ENCODE measurements at places on chromosomes 6 and 20.

DNA sequence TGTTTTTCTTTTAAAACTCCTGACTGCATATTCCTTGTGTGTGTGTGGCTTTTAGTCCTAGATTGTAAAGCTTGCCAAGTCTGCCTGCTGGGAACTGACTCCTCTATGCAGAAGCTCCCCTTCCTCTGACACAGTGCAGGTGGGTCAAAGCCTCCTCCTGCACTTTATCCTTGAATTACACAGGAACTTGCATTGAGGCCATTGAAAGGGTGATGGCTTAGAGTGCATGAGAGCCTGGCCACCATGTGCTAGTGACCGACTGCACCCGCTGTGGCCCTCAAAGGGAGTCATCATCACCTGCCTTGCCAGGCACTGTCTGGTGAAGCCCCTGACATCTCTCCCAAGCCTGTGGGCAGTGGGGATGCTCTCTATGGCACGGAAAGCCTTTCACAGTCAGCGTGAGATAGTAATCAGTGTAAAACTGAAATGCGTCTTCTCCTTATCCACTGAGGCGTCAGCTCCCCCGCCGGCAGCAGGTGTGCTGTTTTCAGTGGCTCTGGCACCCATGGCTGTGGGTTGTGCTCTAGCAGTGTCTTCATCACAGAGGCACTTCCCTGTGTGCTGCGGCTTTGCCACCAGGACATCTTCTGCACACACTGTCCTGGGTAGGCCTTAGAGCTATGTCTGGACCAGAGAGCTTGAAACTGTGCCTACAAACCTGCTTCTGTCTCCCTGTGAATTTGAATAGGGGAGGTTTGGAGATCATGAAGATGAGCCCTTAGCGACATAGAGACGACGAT lies 87.9 kb downstream of the THBS2 start:
- no peak for DNase-seq

- DNase-seq: no peak
Measured at GRCh38 chr6:111996144-111996865, 57.6 kb upstream of the CCN6 start.

DNA sequence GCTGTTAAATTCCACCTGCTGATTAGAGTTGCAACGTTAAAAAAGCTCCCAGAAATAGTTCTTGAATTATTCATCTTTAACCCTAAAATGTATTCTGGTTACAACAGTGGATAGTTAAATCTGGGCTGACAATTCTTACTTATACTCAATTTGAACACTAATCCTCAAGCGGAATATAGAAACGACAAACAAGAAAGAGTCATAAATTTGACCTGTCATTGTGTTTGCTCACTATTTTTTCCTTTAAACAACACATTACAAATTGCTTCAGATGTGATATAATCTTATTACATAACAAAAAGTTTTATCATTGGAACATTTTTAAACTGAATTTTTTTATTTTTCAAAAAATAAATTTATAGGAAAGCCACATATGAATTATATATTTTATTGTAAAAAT lies 104.5 kb upstream of the RNF217 start:
- no peak for DNase-seq

- DNase-seq: peak; percentile 27
Measured at GRCh38 chr6:35415065-35415891, 36.9 kb upstream of the FANCE start.

GRCh38 chr6:34318499-34319470 lies 70.0 kb upstream of the SMIM29 start:
- no peak for DNase-seq

- no peak for DNase-seq
Measured at GRCh38 chr6:55913228-55914195, 38.1 kb upstream of the BMP5 start.

DNA sequence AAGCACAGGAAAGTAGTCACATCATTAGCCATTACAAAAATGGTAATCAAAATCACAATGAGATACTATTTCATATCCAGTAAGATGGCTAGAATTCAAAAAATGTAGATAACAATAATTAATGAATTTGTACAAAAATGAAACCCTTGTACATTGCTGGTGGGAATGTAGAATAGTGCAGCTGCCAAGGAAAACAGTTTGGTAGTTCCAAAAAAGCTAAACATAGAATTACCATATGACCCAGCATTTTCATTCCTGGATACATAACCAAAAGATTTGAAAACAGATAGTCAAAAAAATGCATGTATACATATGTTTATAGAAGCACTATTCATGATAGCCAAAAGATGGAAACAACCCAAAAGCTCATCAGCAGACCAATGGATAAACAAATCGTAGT lies 251.1 kb upstream of the RAB32 start:
- DNase-seq: no peak
